Kidney tubule cell (primary cell): ENCODE measurements at places on chromosomes 2 and 18.

GRCh38 chr2:172447811-172448493, 20.6 kb downstream of the ITGA6 start:
- peak; percentile 49 for DNase-seq

- no peak for DNase-seq
Measured at GRCh38 chr2:194539425-194539824, 1117.6 kb upstream of the SLC39A10 start.

GRCh38 chr2:236670235-236670620, 100.6 kb downstream of the ACKR3 start:
- DNase-seq = no peak

DNA sequence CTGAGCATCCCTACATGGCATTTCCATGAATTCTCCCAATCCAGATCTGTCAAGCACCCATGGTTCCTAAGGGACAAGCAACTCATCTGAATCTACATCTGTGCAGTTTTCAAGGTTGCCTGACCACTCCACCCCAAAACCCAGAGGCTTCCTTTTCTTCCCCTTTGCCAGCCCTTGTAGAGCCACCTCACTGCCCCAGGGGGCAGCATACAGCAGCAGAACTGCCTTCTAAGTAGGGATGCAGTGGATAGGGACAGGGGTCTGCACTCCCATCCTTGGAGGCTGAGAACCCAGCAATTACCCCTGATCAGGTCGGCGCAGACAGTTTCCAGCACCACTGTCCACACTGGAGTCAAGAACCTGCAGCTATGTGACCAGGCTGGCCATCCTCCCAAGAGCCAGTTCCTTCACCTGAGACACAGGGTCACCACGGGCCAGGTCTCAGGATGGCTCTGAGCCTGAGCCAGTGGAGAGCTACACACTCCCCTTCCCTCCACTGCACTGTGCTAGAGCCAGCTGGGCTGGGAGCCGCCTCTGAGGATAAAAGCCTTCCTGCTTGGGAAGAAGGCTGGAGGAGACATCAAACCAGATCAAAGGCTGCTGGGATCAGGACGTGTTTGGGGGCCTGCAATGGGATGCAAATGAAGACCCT, 283.1 kb downstream of the CELF4 start:
- DNase-seq = peak; percentile 19

DNA sequence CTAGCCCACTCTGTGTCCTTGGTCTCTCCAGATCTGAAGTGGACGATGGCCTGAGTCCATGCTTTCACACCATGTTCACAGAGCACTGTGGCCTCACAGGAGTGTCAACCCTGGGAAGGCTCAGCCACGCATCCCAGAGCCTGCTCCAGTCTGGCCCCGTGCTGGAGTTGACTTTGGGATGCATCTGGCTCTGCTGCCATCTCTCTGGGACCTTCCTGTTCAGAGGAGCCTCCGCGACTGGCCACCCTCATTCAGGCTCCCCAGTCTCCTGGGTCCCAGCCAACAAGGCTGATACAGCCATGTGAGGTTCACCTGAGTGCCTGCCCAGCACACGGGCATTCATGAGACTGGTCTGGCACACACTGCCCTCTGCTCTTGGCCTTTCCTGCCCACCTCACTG, 199.7 kb upstream of the RAB6C start:
- DNase-seq = no peak
